ENCODE measurements at places on chromosomes 6 and 20.
A peak's percentile ranks its signal among the peaks of the same experiment; 100 is the strongest.

DNA sequence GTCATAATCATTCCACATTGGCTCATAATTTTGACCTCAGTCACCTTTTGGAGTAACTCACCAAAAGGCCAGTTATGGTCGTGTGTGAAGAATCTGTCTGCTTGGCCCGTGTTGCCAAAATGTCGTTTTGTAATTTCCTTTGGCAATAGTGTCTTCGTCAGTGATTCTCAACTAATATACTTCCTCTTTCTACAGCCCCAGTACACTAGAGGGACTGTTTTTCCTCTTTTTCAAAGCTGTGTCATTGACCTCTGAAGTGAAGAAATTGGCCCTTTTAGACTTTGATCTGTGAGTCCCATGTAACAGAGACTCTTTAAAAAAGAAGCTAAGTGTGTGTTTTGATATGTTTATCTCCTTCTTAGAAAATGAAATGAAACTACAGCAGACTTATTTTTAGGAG lies 5.2 kb downstream of the FOXO3 start:
- DNase-seq, result no peak
- no peak overlapping the region for H3K4me3 ChIP-seq
- H3K4me1 ChIP-seq, result peaks cover 19% of the 10 kb centered on the region
- no peak overlapping the region for H3K27ac ChIP-seq

GRCh38 chr6:87995461-87995860 lies 52.2 kb upstream of the SPACA1 start:
- H3K4me1 ChIP-seq, result no peaks in the 10 kb centered on the region
- H3K36me3 ChIP-seq, result no peaks in the 10 kb centered on the region
- DNase-seq, result no peak
- H3K27ac ChIP-seq, result no peak overlapping the region
- no peaks in the 10 kb centered on the region for H3K27me3 ChIP-seq

GRCh38 chr20:18832546-18833200 lies 19.1 kb downstream of the SCP2D1 start:
- H3K4me1 ChIP-seq, result no peaks in the 10 kb centered on the region
- no peaks in the 10 kb centered on the region for H3K36me3 ChIP-seq
- DNase-seq, result no peak
- H3K4me3 ChIP-seq, result no peak overlapping the region
- no peak overlapping the region for H3K27ac ChIP-seq

GRCh38 chr20:58599966-58600365 lies 51.1 kb upstream of the STX16 start:
- peaks cover 3% of the 10 kb centered on the region for H3K4me1 ChIP-seq
- no peak for DNase-seq
- H3K27me3 ChIP-seq, result peaks cover 40% of the 10 kb centered on the region
- H3K36me3 ChIP-seq, result no peaks in the 10 kb centered on the region
- no peak overlapping the region for H3K27ac ChIP-seq

DNA sequence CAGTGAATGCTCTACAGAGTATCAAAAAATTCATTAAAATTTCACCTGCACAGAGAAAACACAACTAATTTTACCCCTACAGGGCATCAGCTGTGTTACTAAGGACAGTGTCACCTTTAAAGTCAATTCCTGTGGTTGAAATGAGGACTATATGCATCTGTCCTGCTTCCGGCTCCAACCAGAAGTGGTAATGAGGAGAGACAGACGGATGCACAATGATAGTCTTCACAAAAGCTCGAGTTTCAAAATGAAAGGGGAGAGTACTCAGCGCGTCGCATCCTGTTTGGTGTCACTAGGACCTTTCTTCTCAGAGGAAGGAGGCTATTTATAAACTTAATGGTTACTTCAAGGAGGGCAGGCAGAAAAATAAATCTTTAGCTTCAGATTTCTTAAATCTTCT lies 86.5 kb downstream of the LYRM4 start:
- DNase-seq, result no peak
- H3K27ac ChIP-seq, result no peak overlapping the region
- no peaks in the 10 kb centered on the region for H3K4me1 ChIP-seq

GRCh38 chr6:130843575-130844320 lies 16.5 kb downstream of the SMLR1 start:
- no peak overlapping the region for H3K27ac ChIP-seq
- H3K4me1 ChIP-seq, result no peaks in the 10 kb centered on the region
- peak; percentile 38 for DNase-seq
- H3K27me3 ChIP-seq, result no peaks in the 10 kb centered on the region
- no peaks in the 10 kb centered on the region for H3K36me3 ChIP-seq
